Right lobe of liver (tissue), 6 donors: ENCODE measurements at places on chromosomes 2 and 18. TPM values are rescaled to one million over a fixed set of nuclear protein-coding genes. Genes with fewer than 3 reads are reported as not detected.

DNA sequence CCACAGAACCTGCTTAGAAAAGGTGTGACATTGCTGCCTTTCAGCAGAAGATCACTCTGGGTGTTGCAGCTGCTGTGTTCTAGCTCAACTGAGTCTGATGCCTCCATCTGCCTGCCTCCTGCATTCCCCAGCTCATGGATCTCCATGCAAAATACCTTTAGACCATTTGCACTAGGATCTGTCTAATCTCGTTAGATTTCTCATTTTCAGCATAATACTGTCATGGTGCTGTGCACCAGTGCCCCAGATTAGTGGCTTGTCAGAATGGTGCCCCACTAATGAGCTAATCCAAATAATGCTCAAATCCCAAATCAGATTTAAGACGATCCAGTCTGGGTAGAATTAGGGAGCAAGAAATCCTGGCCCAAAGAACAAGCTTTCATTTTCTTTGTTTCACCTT, 284.4 kb upstream of the PARD3B start:
- no peak for DNase-seq

GRCh38 chr2:232781765-232782164, 5.4 kb upstream of the KCNJ13 start:
- DNase-seq, result no peak

DNA sequence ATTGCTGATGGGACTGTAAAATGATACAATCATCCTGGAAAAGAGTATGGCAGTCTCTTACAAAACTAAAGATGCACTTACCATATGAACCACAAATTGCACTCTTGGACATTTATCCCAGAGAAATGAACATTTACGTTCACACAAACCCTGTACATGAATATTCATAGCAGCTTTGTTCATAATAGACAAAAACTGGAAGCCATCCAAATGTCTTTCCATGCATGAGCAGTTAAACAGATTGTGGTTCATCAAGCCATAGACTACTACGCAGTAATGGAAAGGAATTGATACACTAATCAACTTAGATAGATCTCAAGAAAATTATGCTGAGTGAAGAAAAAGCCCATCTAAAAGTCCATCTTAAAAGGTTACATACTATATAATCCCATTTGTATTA, 156.1 kb upstream of the SLC39A10 start:
- DNase-seq, result no peak

- no peak for DNase-seq
Observed at GRCh38 chr2:224847961-224848850, 132.0 kb upstream of the CCDC195 start.

DNA sequence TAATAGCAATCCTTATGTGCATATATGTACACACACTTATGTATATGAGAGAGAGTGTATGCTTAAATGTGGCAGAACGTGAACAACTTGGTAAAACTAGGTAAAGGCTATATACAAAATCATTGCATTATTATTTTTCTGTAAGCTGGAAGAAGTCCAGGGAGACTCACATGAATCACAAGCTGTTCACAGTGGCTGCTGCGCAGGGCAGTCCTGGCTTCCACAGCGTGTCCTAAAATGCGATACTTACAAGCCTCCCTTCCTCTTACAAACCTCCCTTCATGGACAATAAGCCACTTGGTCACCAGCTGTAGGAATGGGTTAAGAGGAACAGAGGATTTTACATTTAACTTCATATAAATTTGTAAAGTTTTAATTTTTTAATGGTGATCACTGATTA, 114.9 kb upstream of the AGAP1 start:
- no peak for DNase-seq

DNA sequence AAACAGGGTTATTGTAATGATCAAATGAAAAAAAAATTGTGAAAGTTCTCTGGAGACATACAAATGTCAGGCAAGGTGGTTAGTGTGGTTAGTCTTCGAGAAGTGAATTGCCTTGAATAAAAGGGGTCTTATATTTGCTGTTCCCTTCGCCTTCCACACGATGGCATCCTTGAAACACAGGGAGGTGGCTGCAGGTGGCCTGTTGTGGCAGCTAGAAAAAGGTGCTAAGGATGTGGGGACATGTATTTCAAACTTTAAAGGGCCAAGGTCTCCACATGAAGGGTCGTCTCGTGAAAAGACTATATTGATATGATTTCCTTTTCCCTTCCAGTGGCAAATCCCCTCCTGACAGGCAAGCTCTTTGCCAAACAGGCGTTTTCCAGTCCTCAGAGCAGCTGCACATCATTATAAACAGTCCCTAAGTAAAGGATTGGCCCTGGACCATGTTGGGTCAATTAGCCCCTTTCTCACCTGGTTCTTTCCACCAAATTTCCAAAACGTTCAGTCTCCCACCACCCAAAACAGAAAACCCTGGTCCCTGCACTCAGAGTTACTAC, 68.5 kb downstream of the COPS8 start:
- DNase-seq, result no peak

GRCh38 chr2:209413311-209414014, 10.4 kb upstream of the MAP2 start:
- no peak for DNase-seq

- DNase-seq, result no peak
Observed at GRCh38 chr2:85682378-85682777, 11.8 kb upstream of the GNLY start.

GRCh38 chr2:235271936-235272335, 221.9 kb upstream of the AGAP1 start:
- DNase-seq, result no peak

DNA sequence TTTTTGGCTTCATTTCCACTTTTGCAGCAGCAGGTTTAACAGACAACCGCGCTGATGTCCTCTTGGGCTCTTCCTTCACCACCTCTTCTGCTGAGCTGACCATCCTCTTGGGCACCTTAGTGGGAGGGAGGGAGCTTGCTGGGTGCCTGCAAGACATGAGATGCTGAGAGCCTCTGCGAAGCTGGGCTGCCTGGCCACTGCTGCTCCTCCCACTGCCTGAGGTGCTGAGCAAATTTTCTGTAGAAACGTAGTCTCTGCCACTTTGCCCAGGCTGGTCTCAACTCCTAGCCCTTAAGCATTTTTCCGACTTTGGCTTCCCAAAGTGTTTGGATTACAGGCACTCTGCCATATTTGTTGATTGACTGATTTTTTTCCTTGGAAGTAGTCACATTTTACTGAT, 422.2 kb upstream of the MC4R start:
- DNase-seq, result no peak

DNA sequence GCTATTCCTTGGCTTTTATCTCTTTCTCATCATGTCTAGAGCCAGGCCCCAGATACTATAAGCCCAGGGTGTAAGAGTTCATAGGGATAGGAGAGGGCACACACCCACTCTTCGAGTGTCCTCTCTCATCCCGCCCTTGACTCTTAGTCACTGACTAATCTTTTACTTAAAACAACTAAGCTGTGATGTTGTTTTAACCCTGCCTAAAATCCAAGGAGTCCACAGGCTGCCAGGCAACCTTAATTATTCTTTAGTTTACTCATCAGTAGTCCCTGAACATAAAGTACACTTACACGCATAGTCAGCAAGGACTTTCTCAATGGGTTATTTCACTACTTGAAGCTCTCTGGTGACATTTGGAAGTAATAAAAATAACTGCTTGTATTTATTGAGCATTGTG, 28.4 kb downstream of the GREB1L start:
- no peak for DNase-seq

DNA sequence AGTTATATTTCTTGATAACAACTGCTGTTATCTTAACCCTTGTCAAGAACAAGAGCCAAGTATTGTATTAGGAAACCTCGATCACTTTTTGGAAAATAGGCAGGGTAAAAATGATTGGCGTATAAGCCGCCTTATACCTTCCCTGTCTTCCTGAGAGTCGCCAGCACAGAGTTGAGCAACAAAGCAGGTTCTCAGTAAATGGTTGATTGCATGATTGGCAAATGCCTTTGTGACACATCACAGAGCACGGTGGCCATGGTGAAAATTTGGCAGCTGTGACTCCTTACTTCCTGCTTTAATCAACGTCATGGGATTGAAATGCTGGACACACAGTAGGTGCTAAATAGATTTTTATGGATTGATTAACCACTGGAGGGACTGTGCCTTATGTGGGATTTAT, 3.9 kb upstream of the KLHL29 start:
- peak; percentile 78 for DNase-seq

- DNase-seq, result no peak
Observed at GRCh38 chr2:71043531-71044407, 24.7 kb upstream of the NAGK start.

- DNase-seq, result no peak
Observed at GRCh38 chr2:23627236-23628009, 242.4 kb downstream of the KLHL29 start.

- no peak for DNase-seq
Observed at GRCh38 chr2:169272010-169272409, 90.3 kb downstream of the LRP2 start.

GRCh38 chr2:98835831-98836385, 100.1 kb downstream of the CRACDL start:
- DNase-seq, result no peak

GRCh38 chr2:66495788-66496640, 61.1 kb downstream of the MEIS1 start:
- peak; percentile 77 for DNase-seq

- DNase-seq, result no peak
Observed at GRCh38 chr2:18589354-18589753, at the start of gene NT5C1B. NT5C1B (minus strand) TSS chr2:18589569; CDS start chr2:18589468, 101 bp downstream.

- DNase-seq, result no peak
Observed at GRCh38 chr2:215439404-215439803, 3.5 kb upstream of the FN1 start.

DNA sequence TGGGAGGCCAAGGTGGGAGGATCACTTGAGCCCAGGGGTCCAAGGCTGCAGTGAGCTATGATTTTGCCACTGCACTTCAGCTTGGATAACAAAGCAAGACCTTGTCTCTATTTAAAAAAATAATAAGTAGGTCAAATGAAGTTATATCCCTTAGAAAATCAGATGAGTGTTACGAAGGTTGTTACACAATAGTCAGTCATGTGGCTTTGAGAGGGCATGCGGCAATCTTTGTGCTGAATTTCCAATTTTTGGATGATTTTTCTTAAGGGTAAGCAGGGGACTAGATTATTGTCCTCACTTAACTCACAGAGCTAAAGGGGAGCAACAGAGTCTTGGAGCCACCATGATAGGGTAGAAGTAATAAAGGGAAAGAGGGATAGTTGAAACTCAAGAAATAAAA, 71.8 kb downstream of the B3GNT2 start:
- DNase-seq, result no peak

- DNase-seq, result no peak
Observed at GRCh38 chr2:197191177-197191939, 119.2 kb downstream of the ANKRD44 start.

The ALKAL2 gene
- total RNA-seq, result 1.9 TPM

The LCT gene
- total RNA-seq, result not detected

The CAVIN2 gene
- 8.5 TPM for total RNA-seq

The POTEC gene
- not detected for total RNA-seq

The NEU4 gene
- total RNA-seq, result 78.3 TPM

The LIPT1 gene
- total RNA-seq, result 4.0 TPM

The KIF5C gene
- 0.32 TPM for total RNA-seq

The CFC1 gene
- total RNA-seq, result not detected

The TYMS gene
- 1.1 TPM for total RNA-seq

The KIF3C gene
- 0.98 TPM for total RNA-seq
